ENCODE measurements at places on chromosomes 13 and 19. TPM values are rescaled to one million over a fixed set of nuclear protein-coding genes. Genes with fewer than 3 reads are reported as not detected.

DNA sequence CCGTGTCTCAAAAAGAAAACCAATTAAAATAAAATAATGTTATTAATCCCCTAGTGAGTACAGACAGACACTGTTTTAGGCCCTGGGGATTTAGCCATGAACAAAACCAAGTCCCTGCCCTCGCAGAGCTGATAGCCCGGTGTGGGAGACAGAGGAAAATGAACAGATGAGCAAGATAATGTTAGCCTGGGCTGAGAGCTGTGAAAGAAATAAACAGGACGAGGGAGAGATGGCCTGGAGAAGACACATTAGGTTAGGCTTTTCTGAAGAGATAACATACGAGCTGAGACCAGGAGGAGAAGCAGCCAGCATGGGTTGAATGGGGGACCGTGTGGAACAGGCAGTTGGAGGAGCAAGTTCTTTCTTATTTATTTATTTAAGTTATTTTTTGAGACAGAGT, 9.0 kb downstream of the RELB start:
- no peak overlapping the region for H3K4me3 ChIP-seq
- H3K36me3 ChIP-seq, result no peaks in the 10 kb centered on the region
- no peaks in the 10 kb centered on the region for H3K4me1 ChIP-seq
- no peaks in the 10 kb centered on the region for H3K27me3 ChIP-seq

SLC10A2 gene
- total RNA-seq, result not detected

DNA sequence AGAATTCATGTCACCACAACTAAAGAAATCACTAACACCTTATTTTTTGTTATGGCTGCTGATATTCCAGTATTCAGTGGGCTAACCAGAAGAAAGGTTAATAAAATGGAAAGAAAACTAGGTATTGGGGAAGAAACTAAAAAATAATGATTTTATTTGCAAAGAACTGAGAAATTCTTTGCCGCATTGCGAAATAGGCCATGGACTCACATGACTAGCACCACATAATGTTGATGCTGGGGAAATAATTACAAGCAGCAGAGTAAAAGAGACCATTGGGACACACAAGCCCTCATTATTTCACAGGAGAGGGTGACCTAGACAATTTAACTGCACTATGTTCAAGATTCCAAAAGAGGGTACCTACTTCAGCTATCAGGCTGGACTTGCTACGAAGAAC, 1411.5 kb downstream of the SLITRK5 start:
- no peak for DNase-seq
- no peaks in the 10 kb centered on the region for H3K27me3 ChIP-seq
- H3K4me3 ChIP-seq, result no peak overlapping the region
- no peaks in the 10 kb centered on the region for H3K36me3 ChIP-seq
- no peaks in the 10 kb centered on the region for H3K4me1 ChIP-seq
- no peak overlapping the region for H3K27ac ChIP-seq

RASAL3 gene
- 2.0 TPM for total RNA-seq

DNA sequence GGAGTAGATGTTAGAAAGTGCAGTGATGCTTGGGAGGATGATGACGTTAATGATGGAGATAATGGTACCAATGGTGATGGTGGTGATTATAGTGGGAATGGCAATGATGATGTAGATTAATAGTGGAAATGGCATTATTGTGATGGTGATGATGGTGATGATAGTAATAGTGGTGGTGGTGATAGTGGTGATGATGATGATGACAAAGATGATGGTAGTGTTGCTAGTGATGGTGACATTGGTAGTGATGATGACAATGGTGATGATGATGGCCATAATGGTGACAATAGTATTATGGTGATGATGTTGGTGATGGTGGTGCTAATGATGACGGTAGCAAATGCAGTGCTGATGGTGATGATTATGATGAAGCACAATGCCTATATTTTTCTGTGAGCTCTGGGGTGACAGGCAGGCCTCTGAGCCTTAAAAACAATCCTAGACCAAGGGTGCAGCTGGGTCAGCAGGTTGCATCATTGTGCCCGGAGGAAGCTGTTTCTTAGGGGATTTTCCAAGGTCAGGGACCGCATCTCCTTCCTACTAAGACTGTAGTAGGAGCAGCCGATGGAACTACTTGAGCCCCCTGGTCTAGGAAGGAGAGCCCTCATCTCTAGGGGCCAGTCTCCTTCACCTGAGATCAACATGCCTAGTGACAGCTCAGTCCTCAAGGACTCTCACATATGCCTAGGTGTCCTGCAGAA, 7.8 kb downstream of the CEACAM18 start:
- no peak overlapping the region for H3K4me3 ChIP-seq
- peaks cover 14% of the 10 kb centered on the region for H3K4me1 ChIP-seq
- no peaks in the 10 kb centered on the region for H3K27me3 ChIP-seq
- DNase-seq, result peak; percentile 17
- H3K27ac ChIP-seq, result no peak overlapping the region

TMC4 gene
- not detected for total RNA-seq

- H3K4me3 ChIP-seq, result no peak overlapping the region
- DNase-seq, result no peak
- H3K4me1 ChIP-seq, result peaks cover 39% of the 10 kb centered on the region
- H3K36me3 ChIP-seq, result no peaks in the 10 kb centered on the region
- H3K27ac ChIP-seq, result no peak overlapping the region
These were observed 54.1 kb downstream of the SLC7A1 start for GRCh38 chr13:29541400-29541799.

GRCh38 chr19:4538601-4538954, 1.3 kb downstream of the LRG1 start:
- H3K4me1 ChIP-seq, result peaks cover 11% of the 10 kb centered on the region
- no peaks in the 10 kb centered on the region for H3K27me3 ChIP-seq
- H3K36me3 ChIP-seq, result no peaks in the 10 kb centered on the region
- H3K4me3 ChIP-seq, result no peak overlapping the region
- no peak for DNase-seq
- H3K27ac ChIP-seq, result no peak overlapping the region

PMIS2 gene
- not detected for total RNA-seq

SCGB2B2 gene
- total RNA-seq, result 0.68 TPM

CILP2 gene
- total RNA-seq, result not detected

RFPL4A gene
- not detected for total RNA-seq

SLITRK6 gene
- 0.66 TPM for total RNA-seq

DNA sequence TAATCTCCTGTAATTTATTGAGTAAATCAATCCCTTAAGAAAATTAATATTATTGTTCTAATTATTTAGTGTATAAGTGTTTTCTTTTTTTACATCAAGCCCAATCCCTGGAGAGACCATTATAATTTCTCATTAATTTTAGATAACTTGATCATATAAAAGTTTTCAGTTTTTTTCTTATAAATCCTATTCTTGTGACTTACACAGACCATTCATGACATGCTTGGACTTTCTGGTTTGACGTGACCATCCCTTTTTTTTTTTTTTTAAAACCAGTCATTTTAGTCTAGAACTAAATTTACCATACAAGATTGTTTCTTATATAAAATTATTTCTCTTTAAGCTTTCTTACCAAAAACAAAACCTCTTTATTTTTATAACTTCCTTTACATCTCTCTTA, 5.4 kb upstream of the MTRF1 start:
- no peak overlapping the region for H3K27ac ChIP-seq
- H3K27me3 ChIP-seq, result no peaks in the 10 kb centered on the region
- no peak for DNase-seq
- H3K36me3 ChIP-seq, result no peaks in the 10 kb centered on the region

- no peak overlapping the region for H3K4me3 ChIP-seq
- H3K27ac ChIP-seq, result no peak overlapping the region
- no peaks in the 10 kb centered on the region for H3K27me3 ChIP-seq
- no peaks in the 10 kb centered on the region for H3K36me3 ChIP-seq
These were observed 111.4 kb downstream of the CCNA1 start for GRCh38 chr13:36543671-36544070.

PBX4 gene
- not detected for total RNA-seq

CCDC124 gene
- total RNA-seq, result 52.8 TPM

- no peak for DNase-seq
- H3K4me1 ChIP-seq, result peaks cover 44% of the 10 kb centered on the region
- no peak overlapping the region for H3K4me3 ChIP-seq
- no peaks in the 10 kb centered on the region for H3K27me3 ChIP-seq
These were observed 63.9 kb downstream of the LATS2 start for GRCh38 chr13:20997301-20998161.

DNA sequence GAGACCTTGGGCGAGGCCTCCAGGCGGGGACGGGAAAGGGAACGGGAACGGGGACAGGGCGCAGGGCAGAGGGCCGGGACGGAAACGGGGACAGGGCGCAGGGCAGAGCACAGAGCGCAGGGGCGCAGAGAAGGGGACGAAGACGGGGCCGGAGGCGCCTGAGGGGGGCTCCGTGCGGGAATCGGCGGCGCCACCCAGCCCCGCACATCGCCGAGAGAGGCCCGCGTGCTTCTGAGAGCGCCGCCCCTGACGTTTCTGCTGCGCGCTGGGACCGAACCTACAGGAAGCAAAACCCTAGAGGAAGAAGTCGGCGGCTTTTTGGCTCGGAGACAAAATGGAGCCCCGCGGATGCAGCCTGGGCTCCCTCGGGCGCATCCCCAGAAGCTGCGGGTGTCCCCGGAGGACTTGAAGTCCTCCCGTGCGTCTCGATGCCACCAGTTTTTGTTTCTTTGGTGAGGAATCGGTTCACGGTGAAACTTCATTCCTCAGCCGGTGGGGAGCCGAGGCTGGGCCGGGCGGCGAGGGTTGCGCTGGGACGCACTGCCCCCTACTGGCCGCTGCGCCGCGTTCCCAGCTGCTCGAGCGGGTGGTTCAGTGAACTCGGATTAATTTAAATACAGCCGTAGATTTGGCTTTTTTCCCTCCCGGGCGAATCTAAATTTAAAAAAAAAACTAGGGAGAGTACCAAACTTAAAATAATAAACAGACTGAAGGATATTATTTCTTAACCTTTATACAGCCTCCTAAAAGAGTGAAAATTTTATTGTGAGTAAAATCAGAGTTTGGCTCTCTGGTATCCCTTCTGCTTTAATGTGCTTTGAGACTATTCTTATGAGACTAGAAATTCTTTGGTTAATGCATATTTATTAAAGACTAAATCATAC, 350.0 kb upstream of the ARGLU1 start:
- DNase-seq, result peak; percentile 78
- H3K36me3 ChIP-seq, result no peaks in the 10 kb centered on the region
- peak overlapping the region; percentile 66 for H3K27ac ChIP-seq
- H3K27me3 ChIP-seq, result no peaks in the 10 kb centered on the region
- no peaks in the 10 kb centered on the region for H3K4me1 ChIP-seq

- H3K4me1 ChIP-seq, result no peaks in the 10 kb centered on the region
- H3K4me3 ChIP-seq, result no peak overlapping the region
- DNase-seq, result no peak
- no peaks in the 10 kb centered on the region for H3K36me3 ChIP-seq
These were observed 14.9 kb downstream of the ITGBL1 start for GRCh38 chr13:101467415-101467814.

LRRC25 gene
- 9.6 TPM for total RNA-seq

- no peak for DNase-seq
- no peaks in the 10 kb centered on the region for H3K36me3 ChIP-seq
- no peaks in the 10 kb centered on the region for H3K27me3 ChIP-seq
- H3K4me1 ChIP-seq, result peaks cover 13% of the 10 kb centered on the region
- no peak overlapping the region for H3K4me3 ChIP-seq
These were observed 13.5 kb upstream of the BSG start for GRCh38 chr19:558770-559439.

DNA sequence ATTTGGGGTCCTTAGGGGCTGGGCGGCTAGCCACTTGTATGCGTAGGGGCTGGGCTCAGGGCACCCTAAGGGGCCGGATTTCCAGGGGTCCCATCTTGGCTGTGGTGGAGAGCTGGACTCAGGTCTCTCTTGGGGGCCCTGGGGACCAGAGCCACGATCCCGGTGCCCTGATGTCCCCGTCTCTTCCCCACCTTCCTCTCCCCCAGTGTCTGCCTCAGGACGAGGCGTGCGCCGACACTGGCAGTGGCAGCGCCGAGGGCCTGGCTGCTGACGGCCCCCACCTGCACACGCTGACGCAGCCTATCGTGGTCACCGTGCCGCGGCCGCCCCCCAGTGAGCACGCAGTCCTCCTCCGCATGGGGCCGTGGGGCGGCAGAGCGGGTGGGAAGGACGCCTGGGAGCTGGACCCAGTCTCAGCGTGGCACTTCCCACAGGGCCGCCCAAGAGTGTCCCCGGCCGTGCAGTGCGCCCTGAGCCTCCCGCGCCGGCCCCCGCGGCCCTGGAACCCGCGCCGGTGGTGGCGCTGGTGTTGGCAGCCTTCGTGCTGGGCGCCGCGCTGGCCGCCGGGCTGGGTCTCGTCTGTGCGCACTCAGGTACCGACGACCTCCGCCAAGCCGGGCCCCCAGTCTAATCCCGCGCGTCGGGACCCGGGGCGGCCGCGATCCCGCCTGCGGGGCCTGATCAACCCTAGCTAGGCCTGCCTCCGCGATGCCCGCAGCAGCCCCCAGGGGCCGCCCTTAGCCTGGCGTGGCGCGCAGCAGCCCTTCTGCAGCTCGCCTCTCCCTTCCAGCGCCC, 2.7 kb upstream of the SNAPC2 start:
- peak overlapping the region; percentile 81 for H3K27ac ChIP-seq
- H3K4me1 ChIP-seq, result peaks cover 58% of the 10 kb centered on the region
- no peak for DNase-seq
- peaks cover 11% of the 10 kb centered on the region for H3K36me3 ChIP-seq
- peak overlapping the region; percentile 42 for H3K4me3 ChIP-seq

Data from sigmoid colon (tissue), 7 donors.